ENCODE measurements at places on chromosomes 12 and 14.

DNA sequence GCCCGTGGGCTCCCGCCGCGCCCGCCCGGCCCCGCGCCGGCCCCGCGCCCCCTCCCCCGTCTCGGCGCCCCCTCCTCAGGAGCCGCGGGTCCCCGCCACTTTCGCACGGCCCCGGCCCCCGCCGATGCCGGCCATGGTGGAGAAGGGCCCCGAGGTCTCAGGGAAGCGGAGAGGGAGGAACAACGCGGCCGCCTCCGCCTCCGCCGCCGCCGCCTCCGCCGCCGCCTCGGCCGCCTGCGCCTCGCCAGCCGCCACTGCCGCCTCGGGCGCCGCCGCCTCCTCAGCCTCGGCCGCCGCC is 263 bp downstream of the RCOR1 start:
- no peak for DNase-seq

DNA sequence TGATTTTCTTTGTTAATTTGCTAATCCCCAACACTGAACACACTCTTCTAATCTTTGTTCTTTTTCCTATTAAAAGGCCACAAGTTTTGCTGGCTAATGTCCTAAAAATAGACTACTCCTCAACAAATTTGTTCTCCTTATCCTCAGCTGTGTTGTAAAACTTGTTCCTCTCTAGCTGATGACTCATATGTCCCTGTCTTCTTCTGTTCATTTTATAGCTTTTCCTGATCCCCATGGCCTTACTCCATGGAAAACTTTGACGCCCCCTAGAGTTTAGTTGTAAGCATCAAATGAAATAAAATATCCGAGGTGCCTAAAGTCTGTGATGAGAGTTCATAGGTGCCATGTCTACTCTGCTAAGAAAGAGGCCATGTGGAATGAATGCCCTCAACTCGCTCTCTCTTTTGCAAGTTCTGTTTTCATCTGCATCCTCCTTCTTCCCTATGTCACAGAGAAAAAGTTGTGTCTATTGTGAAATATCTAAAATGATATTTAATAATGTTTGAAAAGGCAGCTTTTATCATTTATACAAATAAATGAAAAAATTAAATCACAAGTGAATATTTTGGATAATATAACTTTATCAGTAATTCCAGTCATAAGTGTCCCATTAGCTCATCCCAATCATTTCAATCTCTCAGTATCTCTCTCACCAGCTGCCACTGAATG is 237.9 kb downstream of the IPO8 start:
- no peak for DNase-seq

DNA sequence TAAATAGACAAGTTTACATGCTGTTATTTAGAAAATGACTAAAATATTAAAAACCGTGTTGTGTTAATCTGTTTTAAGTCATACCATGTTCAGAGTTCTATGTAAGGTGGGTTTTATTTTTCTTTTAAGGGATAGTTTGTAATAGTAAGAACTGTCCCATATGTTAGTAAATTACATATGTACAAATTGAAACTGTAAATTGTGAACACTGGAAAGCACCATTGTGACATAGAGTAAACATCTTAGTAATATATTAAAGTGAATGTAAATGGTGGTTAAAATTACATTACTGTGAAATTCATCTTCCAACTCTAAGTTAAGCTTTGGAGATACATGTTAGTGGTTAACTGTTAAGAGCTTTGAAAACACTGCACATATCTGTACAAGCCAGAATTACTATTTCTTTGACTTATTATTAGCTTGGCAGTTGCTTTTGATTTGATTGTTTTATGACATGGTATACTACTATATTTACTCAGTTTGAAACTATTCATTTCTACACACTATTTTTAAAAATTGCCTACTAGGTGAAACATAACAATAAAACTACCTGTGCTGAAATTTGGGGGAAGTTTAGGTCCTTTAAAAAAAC is 27.4 kb upstream of the DIP2B start:
- DNase-seq, result no peak

DNA sequence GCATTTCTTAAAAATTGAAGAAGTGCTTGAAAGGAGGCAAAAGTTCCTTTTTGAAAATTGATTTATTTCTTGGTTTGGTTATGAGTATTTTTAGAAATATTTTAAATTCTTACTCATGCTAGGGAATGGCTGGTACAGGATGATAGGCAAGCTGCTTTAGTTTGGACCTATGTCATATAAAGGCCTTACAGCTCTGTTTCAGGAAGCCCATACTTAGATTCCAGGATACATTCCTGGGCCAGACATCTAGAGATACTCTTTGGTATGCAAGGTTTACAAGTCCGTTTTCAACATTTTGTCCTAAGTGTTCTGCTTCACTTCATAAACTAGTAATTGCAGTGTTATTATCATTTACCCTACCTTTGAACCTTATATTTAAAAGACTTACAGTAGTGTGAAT is 186.8 kb downstream of the FUT8 start:
- no peak for DNase-seq

DNA sequence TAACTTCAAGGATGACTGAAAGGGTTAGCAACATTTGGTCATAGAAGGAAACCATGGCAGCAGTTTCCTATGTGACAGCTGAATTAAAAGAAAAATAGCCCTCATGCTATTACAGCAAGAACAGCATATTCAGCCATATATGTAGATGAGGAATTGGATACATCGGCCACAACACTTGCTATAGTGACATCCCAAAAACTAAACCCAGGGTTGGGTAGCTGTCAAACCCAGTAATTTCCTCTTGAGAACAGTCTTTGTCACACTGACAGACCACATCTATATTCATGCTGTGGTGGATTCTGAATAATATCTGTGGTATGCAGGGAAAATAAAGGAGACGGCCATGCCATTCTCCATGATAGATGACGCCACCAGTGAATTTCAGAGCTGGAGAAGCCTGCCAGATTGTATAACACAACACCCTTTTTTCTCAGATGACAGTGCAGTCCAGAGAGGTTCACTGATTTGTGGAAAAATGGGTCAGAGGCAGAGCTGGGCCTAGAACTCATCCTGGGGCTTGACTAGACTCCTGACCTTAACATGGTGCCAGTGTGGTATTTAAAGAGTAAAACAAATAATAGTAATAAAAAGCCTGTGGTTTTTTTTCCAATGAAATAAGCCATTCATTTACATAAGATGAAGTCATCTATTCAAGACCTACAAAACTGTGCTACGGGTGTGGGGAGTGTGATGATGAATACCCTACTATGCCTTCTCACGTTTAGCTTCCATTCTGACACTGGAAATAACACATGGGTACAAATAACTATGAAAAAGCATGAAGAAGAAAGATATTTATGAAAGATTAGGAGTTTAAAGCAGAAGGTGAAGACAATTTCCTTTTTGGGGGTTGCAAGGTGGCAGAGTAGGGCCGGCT is 32.3 kb downstream of the EFCAB11 start:
- DNase-seq, result no peak

- no peak for DNase-seq
These were observed 179.7 kb downstream of the TTC8 start for GRCh38 chr14:89004166-89004565.

GRCh38 chr12:59873136-59873535 is 277.3 kb downstream of the SLC16A7 start:
- DNase-seq, result no peak

DNA sequence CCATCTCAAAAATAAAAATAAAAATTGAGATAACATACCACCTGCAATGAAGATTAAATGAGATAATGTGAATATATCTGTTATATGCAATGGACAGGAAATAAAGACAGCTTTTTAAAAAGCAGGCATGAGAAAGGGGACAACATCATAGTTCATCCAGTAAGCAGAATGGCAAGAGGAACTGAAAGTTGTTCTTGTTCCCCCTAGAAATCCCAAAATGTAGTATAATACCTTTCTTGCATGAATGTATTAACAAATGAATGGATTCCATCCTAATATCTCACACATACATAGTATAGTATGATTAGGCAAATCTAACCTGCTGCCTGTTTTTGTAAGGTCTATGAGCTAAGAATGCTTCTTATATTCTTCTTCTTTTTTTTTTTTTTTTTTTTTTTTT is 31.4 kb downstream of the FGD6 start:
- DNase-seq, result no peak

DNA sequence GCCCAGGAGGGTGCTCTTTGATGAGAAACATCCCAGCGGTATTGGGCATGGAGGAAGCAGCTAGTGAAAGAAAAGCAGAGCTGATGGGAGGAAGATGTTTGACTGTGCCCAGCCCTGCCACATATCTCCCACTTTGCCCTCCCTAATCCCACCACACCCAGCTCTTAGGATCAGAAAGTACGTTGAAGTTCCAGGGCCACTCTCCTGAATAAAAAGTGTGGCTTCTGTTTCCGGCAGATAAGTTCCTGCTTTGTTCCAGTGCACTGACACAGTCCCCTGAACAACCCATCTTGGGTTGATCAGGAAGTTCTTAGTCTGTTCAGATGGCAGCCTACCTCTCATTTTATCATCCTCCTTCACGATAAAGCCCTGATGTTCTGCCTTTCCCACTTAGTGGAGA is 16.5 kb downstream of the TPCN1 start:
- no peak for DNase-seq

DNA sequence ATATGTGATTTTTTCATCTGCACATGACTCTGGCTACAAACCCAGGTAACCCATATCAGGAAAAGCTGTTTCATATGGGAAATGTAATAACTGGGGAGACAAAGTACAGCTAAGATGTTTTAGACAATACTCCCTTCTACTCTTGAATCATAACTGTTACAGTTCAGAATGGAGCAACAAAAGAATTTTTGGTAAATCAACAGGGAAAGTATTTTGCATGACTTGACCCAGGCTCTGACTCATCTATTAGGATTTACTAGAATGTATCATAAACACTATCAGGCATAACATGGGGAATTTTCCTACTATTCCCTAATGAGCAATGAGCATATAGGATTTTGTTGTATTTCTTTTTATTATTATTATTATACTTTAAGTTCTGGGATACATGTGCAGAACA is 553.0 kb downstream of the SLC16A7 start:
- no peak for DNase-seq

GRCh38 chr12:63994704-63995103 is 150.2 kb downstream of the SRGAP1 start:
- no peak for DNase-seq

DNA sequence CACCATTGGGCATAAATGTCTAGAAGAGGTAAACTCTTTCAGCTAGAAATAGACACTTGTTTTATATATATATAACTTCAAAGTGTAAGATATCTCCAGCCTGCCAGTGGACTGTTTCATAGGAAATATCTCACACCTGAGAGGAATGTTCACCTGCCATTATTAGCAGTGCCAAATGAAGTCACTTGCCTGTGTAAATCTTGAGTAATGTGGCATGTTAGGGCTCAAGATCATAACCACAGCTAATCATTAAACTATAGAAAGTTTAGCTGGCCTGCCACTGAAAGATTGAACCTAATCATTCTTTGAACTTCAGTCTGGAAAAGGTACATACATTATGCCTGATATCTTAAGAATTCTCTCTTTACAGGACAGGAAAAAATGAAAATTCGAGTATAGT is 25.5 kb upstream of the KCNJ8 start:
- DNase-seq, result no peak

- no peak for DNase-seq
These were observed 51.2 kb downstream of the TSPAN11 start for GRCh38 chr12:30977537-30978349.

- DNase-seq, result no peak
These were observed 31.5 kb downstream of the TMEM63C start for GRCh38 chr14:77212943-77213678.

All from CD4-positive, alpha-beta T cell treated with Interleukin-6 at 100 ng/mL for 8 hours (primary cell).